ENCODE measurements at places on chromosomes 5 and 9.

GRCh38 chr9:72102520-72102919, 42.1 kb upstream of the C9orf57 start:
- no peak for DNase-seq

DNA sequence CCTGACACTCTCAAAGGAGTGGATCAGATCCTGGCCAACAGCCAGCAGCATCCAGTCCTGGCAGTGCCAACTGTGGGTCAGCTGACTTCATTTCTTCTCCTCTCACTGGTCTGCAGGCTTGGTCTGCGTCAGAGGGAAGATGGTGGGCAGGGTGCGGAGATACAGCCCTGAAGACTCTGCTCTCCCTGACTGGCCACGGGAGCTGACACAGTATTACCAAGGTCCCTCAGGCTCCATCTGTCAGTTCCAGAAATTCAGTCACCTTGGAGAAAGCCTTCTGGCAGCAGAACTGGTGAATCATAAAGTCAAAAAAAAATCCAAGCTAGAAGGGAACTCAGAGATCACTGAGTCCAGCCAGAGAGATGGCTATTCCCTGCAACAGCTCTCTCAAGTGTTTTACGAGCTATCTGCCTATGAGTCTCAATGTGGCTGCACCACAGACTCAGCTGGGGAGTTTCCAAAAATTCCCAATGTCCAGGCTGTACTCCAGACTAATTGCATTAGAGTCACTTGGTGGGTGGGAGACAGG, 27.9 kb downstream of the C1QTNF2 start:
- DNase-seq: no peak

GRCh38 chr9:20551236-20551635, 71.1 kb downstream of the MLLT3 start:
- DNase-seq: no peak

GRCh38 chr9:134340475-134341160, 14.4 kb downstream of the RXRA start:
- DNase-seq: no peak

GRCh38 chr9:135130207-135130976, 42.9 kb downstream of the OLFM1 start:
- no peak for DNase-seq

DNA sequence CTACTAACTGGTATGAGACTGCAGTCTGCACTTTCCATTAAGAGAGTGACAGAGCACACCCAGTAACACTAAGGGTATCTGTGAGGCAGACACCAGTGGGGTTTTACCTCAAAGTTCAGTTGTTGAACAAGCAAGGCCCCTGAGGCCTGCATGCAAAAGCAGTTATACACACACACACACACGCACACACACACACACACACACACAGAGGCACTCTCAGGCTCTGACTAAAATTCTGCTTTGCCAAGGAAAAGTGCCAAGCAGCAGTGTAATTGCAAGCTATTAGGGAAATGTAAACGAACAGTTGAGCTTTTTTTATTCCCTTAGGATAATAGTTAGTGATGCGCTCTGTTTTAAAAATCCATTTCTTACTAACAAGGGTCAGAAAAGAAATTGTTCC, 377.1 kb downstream of the SPOCK1 start:
- no peak for DNase-seq

GRCh38 chr5:159588941-159589340, 258.7 kb upstream of the IL12B start:
- no peak for DNase-seq

DNA sequence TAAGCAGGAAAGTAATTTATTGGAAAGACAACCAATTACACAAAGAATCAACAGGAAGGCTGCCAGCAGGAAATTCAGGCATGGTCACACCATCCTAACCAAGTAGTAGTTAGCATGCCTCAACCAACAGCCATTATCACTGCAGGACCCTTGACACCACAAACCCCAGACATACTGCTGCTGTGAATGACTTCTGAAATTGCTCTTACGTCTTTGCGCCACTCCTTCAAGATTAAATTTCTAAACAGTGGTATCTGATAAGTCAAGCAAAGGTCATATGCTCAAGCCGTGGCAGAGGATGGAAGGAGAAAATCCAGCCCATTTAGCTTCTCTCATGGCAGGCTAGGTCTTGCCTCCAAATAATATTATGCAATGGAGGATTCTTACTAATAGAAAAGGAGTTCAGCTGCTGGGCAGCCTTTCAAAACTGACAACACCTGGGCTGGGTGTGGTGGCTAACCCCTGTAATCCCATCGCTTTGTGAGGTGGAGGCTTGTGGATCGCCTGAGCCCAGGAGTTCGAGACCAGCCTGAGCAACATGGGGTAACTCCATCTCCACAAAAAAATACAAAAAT, 5.0 kb upstream of the PTGER4 start:
- no peak for DNase-seq

GRCh38 chr5:63963080-63963735, 963 bp upstream of the HTR1A start:
- peak; percentile 54 for DNase-seq

GRCh38 chr5:17289681-17290539, 72.5 kb downstream of the BASP1 start:
- DNase-seq: no peak

DNA sequence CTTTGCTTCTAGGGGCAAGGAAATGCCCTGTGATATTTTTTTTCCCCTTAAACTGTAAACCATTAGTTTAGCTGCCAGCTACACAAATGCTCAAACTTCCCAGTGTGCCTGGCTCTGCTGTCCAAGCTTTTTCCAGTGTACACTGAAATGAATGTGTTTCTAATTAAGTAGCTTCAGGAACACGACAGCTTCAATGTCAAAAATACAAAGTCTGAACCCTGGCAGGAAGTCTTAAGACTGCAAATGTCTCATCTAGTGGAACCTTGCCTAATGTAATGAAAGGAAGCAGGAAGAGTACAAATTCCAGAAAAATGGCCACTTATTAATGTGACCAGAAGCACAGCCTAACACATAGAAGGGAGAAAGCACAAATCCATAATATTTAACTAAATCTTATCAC, 255.2 kb downstream of the CRB2 start:
- no peak for DNase-seq

DNA sequence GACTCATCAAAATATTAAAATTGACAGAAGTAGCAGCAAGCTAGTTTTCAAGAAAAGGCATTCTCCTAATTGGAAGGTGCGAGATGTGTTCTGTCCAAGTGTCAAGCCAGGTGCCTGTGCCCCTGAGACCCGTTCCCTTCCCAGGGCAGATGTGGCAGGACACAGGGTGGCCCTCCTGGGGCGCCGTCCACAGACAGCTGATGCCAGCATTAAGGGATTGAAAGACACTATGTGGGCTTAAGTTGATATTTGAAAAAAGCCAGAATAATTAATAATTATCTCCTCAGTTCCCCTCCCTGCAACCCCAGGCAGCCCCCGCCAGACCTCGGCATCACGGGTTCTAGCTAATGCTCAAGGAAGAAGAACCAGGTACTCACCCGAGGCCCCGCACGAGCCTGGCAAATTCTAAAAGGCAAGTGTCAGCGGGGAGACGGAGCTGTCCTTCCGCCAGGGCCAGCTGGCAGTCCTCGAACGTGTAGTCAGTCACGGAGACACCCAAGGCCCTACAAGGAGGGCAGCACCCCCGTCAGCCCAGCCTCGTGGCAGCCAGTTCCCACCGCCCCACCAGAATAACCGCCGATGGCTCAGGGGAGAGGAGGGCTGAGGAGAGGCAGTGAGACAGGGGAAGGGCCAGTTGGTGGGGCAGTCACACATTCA, 29.1 kb upstream of the SLC6A3 start:
- DNase-seq: no peak

DNA sequence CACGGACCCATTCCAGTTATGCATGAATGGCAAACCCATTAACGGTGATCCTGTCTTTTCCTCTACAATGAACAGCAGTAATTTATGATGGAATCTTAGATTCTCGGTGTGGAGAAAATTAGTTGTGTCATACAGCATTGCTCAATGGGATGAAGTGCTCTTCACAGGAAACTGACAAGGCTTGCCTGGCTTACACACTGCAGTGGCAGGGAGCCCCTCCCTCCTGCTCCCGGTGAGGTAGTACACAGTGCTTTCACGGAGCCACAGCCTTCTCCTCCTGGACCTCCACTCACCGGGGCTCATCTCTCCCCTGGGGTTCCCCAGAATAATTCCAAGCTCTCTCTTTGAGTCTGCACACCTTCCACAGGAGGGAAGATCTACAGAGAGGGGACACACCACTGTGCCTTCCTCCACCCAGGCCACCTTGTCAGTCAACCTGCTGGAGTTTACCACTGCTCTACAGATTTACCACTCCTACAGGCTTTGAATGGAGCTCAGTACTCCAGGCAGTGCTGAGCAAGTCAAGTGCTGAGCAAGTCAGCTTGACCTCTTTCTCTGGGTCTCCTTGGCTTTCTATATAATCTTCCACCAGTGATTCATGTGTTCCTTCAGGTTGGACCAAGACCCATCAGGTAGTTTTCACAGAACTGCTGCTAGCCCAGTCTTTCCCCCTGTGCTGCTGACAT, 59.1 kb upstream of the TBC1D2 start:
- no peak for DNase-seq
